ENCODE measurements at places on chromosomes 2 and 18.

GRCh38 chr2:207720517-207721187, 9.2 kb downstream of the CCNYL1 start:
- no peak for DNase-seq

DNA sequence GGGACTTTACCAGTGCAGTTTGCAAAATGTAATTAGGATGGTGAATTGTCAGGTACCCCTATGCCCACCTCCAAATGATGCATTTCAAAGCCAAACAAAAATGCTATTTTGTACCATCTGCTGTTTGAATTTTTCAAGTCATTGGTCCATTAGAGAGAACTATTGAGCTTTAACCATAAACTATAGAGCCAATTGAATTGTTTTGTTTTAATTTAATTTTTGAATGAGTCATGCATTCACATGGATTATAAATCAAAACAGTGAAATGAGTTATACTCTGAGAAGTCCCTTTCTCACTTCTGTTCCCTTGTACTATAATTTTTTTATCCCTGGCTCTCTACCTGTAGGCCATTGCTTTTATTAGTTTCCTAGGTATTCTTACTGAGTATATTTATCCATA, 140.6 kb upstream of the LYPD6 start:
- DNase-seq: no peak

- no peak for DNase-seq
Measured at GRCh38 chr18:65791719-65792118, 40.9 kb downstream of the CDH7 start.

- no peak for DNase-seq
Measured at GRCh38 chr18:43970656-43971055, 693.4 kb upstream of the SYT4 start.

DNA sequence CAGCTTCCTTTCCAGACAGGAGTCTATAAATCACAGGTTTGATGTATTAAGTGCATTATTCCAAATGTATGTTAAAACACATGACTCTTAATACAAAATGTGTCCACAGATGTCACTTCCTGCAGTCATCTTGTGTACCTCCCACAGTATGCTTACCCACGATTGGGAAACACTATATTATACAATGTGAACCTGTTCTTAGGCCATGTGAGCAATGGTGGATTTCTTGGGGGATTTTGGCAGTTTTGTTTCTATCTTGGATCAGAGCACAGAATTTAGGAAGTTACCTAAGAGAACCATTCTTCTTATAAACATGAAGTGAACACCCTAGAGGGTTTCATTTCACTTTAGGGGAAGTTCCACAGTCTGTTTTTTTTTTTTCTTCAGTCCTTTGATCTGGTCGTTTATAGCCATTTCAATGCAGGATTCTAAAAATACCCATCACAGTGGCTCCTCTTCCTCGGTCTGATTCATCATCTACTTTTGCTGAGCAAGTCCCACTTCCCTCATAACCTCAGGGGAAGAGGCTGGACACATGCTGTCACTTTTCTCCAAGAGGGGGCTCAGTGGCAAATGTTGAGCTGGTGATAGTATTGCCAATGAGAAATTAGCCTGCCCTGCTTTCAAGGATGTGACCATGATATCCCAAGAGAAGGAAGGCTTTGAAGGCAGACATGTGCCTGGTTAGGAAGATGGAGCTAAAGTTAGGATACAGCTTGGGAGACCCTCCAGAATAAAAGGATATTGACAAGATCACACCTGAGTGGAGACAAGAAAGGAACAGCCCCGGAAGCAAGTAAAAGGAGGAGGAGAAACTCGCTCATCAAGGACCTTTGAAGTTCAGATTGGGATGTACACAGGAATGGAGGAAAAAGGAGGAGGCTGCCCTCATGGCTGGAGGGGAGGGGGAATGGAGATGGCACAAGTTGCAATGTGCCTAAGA, 22.6 kb downstream of the PLEK start:
- DNase-seq: no peak

All from stromal cell of bone marrow (primary cell).